Fibroblast of skin of left quadriceps (primary cell): ENCODE measurements at places on chromosomes 16 and 17.
A peak's percentile ranks its signal among the peaks of the same experiment; 100 is the strongest.

GRCh38 chr17:40347319-40348135 is 17.0 kb downstream of the GJD3 start:
- no peak for DNase-seq

DNA sequence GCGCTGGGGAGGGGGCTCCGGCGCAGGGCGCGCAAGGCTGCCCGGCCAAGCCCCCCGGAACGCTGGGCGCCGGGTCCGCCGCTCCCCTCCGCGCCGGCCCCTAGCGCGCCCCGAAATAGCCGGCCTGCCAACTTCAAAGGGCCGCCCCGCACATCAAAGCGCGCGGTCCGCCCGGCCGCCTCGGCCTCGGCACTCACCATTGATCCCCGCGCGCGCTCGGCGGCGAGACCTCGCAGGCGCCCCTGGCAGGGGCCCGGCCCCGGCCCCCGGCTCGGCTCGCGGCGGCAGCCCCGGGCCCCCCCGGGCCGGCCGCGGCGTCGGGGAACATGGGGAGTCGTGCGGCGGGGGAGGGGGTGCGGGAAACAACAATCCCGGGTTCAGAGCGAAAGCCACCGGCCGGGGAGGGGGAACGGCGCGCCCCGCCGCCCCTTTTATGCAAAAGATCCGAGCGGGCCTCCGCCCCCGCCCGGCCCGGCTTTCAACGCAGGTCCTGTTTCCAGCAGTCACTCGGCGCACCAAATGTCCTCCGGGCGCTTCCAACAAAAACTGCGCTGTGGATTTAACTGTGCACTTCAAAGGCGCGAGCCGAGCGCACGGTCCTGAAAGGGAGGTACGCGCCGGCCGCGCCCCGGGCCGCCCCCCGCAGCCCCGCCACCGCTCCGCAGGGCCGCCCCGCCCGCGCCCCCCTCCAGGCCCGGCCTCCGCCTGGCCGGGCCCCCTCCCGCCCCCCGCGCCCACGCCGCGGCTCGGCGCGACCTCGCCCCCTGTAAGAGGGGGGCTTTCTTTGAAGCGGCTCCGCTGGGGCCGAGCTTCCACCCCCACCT is 608 bp downstream of the AXIN2 start:
- peak; percentile 72 for DNase-seq

- no peak for DNase-seq
Measured at GRCh38 chr16:69340095-69340644, 598 bp downstream of the NIP7 start.

GRCh38 chr17:36879624-36880131 is 57.6 kb upstream of the LHX1 start:
- DNase-seq, result no peak

GRCh38 chr16:56780646-56781045 is 50.7 kb downstream of the NUP93 start:
- DNase-seq, result no peak

GRCh38 chr17:45380046-45380765 is 52.5 kb downstream of the ARHGAP27 start:
- DNase-seq, result no peak

DNA sequence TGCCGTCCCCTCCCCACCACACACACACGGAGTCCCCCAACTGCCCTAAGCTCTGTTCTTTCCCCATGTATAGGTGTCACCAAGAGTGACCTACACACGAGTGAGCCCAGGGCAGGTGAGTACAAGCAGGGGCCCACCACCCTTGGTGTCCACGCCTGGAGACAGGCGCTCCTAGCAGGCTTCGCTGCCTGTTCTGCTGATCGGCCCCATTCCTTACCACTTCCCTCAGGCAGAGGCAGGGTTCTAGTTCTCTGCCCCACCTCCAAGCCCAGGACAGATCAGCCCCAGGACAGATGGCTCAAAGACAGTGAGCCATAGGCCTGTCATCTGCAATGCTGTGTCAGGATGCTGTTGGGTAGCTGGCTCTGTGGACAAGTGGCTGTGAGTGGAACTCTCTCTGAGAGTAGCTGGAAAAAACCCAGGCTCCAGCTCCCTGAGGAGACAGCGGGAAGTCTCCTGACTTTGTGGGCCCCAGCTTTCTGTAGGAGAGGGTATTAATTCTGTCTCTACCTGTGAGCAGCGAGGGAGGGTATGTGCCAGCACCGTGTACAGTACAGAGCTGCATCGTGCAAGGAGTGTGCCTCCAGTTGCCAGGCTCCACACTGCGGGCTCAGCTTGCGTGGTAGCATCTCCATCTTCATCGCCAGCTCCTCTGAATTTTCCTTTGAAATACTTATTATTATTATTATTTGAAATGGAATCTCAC is 897 bp downstream of the TP53I13 start:
- no peak for DNase-seq

DNA sequence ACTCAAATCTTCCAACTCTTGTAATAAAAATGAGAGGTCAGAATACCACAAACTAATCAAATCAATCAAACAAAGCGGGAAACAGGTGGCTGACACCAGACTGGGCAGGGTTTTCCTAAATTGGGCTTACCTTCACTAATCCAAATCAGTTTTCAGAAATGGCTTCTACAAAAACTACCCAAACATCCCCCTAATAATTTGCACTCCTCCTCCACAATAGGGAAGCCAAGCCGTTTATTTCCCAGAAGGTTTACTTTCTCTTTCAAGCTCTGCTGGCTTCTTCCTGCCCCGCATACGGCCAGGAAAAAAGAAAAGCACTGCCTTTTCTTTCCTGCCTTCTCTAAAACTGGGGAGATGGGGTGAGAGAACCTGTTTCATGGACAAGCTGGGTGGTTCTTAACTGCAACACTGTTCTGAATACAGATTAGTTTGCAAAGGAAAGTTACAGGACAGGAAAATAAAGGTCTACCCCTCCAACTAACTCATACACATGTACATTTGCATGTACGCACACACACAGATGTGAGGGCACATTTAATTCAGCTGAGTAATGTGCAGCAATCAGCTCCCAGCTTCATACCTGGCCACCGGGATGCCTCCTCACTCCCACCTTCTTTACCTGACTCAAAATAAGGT is 9.2 kb downstream of the STAT3 start:
- no peak for DNase-seq

DNA sequence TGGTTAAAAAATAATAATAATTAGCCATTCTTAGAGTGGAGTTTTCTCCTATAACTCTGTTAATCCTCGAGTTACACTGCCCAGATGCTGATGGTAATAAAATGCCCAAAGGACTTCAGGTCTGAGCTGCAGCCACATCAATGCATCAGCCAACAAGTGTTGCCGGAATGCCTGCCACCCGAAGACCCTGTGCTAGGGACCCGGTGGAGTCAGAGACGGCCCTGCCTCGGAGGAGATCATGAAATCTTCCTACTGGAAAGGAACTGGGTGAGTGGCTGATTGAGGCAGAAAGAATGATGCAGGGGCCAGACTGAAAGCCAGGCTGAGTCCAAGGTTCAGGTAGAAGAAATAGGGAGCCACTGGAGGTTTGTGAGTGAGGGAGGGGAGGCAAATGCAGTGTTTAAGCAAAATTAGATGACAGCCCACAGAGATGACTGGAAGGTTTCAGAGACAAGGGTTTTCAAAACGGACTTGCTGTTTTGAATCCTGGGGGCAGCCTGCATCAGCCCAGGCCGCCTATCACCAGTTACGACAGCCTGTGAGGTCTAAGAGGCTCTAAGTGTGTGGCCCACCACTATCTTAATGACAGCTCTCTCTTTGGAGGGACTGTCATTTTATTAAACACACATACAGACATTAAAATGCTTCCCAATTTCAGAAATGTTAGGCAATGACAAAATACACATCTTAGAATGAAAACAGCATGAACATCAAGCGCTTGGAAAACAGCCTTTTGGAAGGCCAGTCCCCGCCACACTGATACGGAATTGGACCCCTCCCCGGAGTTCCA is 100.0 kb downstream of the ZNF423 start:
- DNase-seq, result no peak

GRCh38 chr17:48646183-48647102 is 20.3 kb upstream of the HOXB9 start:
- DNase-seq, result no peak

DNA sequence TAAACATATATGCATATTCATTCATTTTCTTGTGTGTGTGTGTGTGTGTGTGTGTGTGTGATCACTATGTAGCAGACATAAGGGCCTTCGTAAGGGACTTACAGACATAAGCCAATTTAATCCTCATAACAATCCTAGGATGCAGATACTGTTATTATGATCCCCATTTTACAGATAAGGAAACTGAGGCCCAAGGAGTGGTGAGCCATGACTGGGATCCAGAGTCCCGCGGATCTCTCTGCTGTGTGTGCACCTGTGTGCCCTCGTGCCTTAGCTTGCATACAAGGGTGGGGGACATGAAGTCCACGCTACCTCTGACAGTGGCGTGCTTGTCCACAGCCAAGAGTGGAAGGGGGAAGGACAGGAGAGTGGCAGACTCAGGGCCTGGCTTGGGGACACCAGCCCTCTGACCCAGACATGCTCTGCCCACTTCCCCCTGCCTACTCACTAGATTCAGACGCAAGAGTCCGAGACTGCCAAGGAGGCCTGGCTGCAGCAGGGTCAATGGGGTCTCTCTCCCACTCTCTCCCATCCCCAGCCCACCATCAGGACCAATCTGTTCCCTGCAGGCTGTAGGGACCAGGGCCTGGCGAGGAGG is 9.8 kb upstream of the SMTNL2 start:
- DNase-seq, result no peak

- no peak for DNase-seq
Measured at GRCh38 chr16:48124266-48124665, 31.5 kb downstream of the ABCC12 start.

DNA sequence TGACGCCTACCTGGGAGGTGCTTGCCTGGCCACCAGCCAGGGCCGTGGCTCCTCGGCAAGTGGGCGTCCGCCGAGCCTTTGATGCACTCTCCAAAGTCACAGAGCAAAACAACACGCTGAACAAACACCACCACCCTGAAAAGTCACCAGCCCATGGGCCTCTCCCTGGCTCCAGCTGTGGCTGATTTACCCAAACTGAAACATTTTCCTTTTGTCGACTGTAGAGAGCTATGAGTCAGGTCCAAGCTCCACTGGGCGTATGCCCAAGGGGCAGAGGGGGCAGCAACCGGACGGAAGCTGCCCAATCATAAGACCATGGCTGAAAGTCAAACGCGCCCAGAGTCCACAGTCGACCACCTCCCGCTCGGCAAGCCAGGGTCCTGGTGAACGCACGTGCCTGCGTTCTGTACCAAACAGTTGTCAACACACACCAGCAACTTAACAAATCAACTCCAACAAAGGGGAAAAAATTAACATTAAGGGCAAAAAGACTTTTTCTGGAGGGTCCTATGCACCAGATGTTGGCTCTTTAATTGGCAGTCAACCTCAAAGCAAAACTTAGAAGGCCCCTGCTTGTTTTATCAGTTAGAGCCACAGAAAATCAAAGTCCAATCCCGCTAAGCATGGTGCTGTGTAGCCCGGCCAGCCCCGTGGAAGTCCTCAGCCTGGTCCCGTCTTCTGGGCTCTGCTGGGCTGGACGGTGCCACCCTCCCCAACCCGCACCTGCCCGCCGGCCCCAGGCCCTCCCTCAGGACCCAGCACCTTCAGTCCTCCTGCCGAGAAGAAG is 47.3 kb downstream of the TBC1D16 start:
- no peak for DNase-seq

DNA sequence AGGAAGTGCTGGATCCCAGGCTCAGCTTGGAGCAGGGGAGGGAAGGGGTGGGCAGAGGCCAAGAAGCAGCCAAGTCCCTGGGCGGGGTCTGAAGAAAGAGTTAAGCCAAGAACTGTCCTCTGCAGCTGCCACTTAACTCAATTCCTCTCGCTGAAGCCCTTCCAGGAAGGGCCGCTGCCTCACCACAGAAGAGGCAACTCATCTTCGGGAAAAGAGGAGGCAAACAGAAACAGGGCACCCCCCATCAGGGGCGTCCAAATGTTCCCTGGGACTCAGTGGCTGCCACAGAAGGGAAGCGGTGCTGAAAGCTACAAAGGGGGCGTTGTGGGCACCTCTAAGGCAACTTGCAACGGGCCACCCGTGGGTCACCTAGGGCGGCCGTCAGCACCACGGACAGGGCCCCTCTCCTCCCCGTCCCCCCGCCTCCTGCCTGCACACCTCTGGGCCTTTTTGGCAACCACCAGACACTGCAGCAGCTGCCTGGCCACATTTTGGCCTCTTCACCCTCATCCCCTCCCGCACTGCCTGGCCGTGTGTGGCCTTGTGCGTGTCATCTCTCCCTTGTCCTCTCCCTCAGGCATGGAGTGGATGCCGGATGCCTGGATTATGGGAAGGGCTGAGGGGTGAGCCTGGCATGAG is 2.5 kb downstream of the TLCD3B start:
- DNase-seq, result no peak
